GOT3 (cell line): ENCODE measurements at places on chromosomes 1 and 21.

GRCh38 chr1:182119631-182120030 is 58.1 kb upstream of the ZNF648 start:
- no peak for DNase-seq

DNA sequence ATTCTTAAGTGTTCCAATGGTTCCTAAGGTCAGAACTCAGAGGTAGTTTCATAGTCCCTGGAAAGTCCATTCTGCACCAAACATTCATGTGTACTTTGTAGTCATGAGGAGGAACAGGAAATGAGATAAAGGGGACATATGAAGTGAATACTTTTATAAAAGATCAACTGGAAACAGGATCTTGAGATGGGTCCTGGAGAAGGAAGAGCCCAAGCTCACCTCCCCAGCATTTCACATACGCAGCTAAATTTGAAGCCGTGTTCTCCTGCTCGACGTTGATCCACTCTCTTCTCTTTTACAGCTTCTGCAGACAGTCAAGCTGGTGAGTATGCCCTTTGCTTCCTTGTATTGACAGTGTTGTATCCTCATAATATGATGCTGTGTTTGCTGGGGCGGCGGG is 429 bp downstream of the FCGR2A start:
- no peak for DNase-seq

DNA sequence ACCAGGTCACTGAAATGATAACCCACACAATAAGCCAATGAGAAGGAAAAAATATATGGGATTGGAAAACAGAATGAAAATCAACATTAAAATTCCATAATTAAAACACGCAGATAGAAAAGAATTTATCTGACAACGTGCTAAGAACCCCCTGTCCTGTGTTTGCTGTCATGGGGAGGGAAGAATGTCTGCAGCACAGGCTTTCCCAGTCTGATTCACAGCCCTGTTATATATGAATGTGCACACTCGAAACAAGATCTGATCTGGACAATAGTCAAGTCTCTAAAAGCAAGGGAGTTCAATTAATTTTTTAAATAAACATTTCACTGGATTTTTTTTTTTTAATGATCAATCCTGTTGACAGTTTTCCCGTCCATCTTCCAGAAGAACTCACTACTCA is 220.0 kb downstream of the RERE start:
- no peak for DNase-seq

DNA sequence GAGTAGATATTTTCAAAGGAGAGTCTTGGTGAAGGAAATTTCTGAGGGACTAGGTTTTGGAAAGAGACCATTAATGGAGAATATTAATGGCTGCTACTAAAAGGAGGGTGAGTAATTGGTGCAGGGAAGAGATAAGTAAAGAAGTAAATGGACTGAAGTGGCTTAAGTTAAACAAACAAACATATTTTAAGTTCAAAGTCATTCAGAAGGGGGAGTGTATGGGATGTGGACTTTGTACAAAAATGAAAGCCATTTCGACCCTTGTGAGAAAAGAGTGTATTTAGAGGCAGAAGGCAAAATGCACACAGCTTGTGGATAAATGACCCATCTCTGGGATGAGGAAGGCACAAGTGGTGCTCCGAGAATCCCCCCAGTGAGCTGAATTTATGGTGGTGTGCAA is 171.7 kb downstream of the BACH1 start:
- DNase-seq, result no peak

DNA sequence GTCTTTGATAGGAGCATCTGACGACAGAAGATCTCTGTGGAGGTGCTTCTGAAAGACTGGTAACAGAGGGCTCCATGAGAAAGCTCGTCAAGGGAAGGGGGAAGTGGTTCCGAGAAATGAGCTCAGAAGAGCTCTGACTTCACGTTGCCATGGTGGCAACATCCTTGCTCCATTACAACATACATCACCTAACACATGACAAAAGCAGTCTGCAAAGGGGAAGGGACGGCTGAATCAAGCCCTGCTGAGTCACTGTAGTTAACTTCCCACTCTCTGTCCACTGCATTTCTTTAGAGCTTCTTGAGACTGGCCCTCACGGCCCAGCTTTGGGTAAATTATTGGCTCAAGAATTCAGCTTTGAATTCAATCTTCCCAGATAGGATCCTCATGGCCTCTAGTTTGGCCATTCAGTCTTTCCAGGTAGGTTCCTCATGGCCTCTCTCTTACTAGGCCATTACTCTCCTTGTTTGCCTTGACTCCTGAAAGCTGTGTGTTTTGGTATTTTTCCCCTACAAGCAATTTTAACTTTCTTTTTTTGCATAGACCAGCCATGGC is 88.0 kb upstream of the ZNF648 start:
- no peak for DNase-seq

- DNase-seq, result no peak
These were observed 8.5 kb upstream of the CPT2 start for GRCh38 chr1:53188099-53188498.

GRCh38 chr1:112935461-112936111 is 20.4 kb downstream of the SLC16A1 start:
- DNase-seq, result no peak
